ENCODE measurements at places on chromosomes 6 and 20.

- no peak for DNase-seq
These were observed 30.3 kb upstream of the MOCS1 start for GRCh38 chr6:39964530-39964929.

GRCh38 chr6:162198076-162198475, 529.5 kb downstream of the PRKN start:
- DNase-seq, result no peak

DNA sequence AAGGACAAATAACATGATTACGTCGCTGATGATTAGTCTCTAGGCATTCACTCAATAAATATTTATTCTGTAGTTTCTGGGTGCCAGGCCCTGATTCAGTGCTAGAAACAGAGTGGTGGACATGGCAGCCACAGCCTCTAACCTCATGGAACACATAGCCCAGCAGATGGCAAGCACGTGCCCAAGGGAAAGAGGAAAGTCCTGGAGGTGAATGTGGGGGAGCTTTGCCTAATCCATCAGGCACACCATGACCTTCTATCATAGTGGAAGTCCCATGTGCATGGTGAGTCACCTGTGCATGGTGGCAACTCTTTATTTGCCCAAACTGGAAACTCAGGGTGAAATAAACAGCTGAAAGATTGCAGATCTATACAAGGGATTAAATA, 143.0 kb upstream of the TNFAIP3 start:
- no peak for DNase-seq

DNA sequence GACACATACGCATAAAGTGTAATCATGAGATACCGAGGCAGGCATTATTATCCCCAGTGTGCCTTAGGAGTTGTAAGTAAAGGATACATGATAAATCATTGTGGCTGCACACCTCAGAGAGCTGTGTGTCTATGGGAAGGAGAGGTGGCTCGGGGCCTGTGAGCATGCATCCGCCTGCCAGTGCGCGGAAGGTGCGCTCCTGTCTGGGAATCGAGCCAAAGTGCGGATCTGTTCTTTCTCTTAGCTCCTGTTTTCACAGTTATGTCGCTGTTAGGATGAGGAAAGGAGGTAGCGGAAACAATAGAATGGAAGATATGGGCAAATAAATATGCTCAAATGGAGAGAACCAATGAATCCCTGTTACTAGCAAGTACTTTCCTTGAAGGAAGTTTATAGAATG, 98.0 kb downstream of the ANKRD6 start:
- DNase-seq, result no peak

DNA sequence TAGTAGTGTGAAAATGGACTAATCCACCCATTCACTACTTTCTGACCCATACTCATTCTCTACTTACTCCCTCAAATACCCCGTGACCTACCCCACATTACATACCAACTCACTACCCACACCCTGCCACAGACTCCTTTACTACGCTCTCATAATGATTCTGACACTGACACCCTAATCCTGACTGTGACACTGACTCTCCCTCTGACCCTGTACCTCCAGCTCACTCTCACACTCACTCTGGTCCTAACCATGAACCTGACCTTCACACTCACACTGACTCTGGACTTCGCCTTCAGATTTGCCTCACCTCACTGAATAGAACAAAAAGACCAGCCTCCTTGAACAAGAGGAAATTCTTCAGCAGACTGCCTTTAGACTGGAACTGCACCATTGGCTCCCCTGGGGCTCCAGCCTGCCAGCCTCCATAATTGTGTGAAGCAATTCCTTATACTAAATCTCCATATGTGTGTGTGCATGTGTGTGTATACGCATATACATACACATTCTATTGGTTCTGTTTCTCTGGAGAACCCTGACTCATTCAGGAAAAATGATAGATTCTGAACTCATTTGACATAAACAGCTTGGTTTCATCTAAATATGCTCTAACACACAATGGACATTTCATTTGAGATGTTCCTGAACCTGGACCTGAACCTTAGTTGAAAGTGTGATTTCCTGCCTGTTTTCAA, 10.5 kb upstream of the ZNF343 start:
- no peak for DNase-seq
